ENCODE measurements at places on chromosomes 5 and 9. TPM values are rescaled to one million over a fixed set of nuclear protein-coding genes. Genes with fewer than 3 reads are reported as not detected.

DMRT3 gene
- total RNA-seq: not detected

DHFR gene
- 16.8 TPM for total RNA-seq

ADCY2 gene
- 2.3 TPM for total RNA-seq

OBP2B gene
- not detected for total RNA-seq

PPP3R2 gene
- total RNA-seq: 0.12 TPM

GNE gene
- 94.0 TPM for total RNA-seq

PAPPA gene
- 0.82 TPM for total RNA-seq

GFI1B gene
- 1.3 TPM for total RNA-seq

JAK2 gene
- total RNA-seq: 17.2 TPM

IQGAP2 gene
- total RNA-seq: 104 TPM

IL17B gene
- total RNA-seq: 1.1 TPM

MYOZ3 gene
- 0.31 TPM for total RNA-seq

PAX5 gene
- total RNA-seq: 0.59 TPM

CCL21 gene
- total RNA-seq: 27.0 TPM

GDF9 gene
- 0.09 TPM for total RNA-seq

UBE2QL1 gene
- total RNA-seq: 0.15 TPM

MLANA gene
- not detected for total RNA-seq

IL5 gene
- total RNA-seq: not detected

ARHGEF37 gene
- total RNA-seq: 23.5 TPM

TMC1 gene
- total RNA-seq: 0.28 TPM

NEUROG1 gene
- not detected for total RNA-seq

FBLL1 gene
- total RNA-seq: not detected

SGCD gene
- 1.0 TPM for total RNA-seq

BSPRY gene
- 39.9 TPM for total RNA-seq

ARID3C gene
- not detected for total RNA-seq

PRDM9 gene
- not detected for total RNA-seq

PLCXD3 gene
- 0.84 TPM for total RNA-seq

CARD6 gene
- 3.5 TPM for total RNA-seq

Measured in left colon (tissue), 2 donors.